ENCODE measurements at places on chromosomes 12 and 14.
A peak's percentile ranks its signal among the peaks of the same experiment; 100 is the strongest.

DNA sequence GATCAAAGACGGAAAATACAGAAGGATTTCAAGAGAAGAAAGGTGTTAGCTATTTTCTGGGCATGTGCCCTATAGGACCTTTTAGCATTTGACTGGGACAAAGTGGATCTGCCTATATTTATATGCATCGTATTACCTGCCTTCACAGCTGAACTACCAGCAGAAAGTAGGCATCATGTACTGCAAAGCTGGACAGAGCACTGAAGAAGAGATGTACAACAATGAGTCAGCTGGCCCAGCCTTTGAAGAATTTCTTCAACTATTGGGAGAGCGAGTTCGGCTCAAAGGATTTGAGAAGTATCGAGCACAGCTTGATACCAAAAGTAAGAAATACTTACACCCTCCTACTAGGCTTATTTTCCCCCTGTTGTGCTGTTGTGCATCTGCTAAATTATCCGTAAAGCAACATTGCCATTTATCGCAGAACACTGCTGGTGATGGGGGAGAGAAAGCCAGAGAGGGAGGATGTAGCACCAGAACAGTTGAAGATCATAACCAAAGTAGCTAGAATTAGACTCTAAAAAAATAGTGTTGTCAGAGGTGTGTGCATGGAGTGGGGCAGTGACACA, 282.0 kb upstream of the RGS6 start:
- no peak for DNase-seq

DNA sequence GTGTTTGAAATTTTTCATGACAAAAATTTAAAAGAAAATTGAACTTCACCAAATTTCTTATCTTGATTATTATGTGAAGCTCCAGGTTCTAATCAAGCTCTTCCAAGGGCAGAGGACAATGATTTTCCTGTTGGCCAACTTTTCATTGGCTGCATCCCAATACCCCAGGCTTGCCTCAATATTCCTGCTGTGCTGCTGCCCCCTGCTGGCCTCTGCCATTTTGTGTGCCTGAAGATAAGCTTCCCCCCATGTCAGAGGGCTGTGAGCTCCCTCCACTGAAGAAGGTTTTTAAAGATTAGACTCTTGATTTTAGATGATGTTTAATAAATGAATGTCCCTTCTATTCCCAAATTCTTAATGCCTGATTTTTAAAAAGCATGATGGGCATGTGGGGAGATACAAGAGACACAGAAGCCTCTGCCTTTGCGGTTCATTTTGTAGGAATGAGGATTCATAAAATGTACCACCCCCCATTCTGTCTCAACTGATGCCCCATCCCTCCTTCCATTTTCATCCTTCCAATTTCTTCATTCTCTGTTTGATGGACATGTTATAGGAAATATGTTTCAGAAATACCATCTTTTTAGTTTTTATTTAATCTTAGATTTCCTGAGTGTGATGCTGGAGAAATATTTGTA, 76.7 kb upstream of the RGS6 start:
- DNase-seq = peak; percentile 59

DNA sequence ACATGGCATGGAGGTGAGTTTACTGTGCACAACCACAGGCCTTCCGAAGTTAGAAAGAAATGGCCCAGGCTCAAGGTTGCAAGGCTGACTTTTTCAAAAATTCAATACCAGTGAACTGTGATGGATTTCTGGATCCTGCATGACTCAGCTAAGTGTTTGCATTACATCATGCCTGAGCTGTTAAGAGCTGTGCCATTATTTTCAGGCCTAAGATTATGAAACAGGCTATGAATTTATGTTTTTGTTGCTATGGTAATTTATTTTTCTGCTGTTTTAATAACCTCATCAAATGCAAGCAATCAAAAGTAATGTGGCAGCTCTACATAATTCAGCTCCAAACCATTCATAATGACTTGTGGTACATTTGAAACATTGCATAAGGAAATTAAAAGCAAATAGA, 457.7 kb upstream of the TMEM132C start:
- DNase-seq = no peak

DNA sequence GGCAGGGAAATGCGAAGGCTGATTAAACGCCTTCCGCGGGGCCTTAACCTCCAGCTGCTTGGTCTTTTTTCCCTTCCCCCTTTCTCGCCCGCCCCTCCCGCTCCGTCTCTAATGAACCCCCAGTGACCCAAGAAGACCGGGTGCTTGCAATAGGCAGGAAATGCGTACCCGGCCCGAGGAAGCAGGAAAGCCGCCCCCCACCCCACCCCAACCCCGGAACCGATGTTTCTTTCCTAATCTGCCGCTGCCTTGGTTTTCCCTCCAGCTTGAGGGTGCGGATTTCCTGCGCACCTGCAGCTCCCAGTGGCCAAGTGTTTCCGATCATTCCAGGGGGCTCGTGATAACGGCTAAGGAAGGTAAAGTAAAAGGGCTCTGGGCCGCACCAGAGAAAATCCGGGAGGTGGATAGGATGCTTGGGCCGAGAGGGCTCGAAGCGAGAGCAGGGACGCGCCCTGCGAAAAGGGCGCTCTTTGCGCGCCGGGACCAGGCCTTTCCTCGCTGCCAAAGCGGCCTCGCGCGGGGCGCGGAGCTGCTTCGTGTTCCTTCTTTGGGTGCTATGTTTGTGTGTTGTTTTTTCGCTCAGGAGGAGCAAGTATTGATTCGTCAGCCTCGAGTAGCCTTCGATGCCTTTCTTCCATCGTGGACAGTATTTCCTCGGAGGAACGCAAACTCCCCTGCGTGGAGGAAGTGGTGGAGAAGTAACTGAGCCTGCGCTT, 983 bp downstream of the MYF6 start:
- DNase-seq = no peak

Measured in KBM-7 (cell line).